ENCODE measurements at places on chromosomes 6 and 20.

DNA sequence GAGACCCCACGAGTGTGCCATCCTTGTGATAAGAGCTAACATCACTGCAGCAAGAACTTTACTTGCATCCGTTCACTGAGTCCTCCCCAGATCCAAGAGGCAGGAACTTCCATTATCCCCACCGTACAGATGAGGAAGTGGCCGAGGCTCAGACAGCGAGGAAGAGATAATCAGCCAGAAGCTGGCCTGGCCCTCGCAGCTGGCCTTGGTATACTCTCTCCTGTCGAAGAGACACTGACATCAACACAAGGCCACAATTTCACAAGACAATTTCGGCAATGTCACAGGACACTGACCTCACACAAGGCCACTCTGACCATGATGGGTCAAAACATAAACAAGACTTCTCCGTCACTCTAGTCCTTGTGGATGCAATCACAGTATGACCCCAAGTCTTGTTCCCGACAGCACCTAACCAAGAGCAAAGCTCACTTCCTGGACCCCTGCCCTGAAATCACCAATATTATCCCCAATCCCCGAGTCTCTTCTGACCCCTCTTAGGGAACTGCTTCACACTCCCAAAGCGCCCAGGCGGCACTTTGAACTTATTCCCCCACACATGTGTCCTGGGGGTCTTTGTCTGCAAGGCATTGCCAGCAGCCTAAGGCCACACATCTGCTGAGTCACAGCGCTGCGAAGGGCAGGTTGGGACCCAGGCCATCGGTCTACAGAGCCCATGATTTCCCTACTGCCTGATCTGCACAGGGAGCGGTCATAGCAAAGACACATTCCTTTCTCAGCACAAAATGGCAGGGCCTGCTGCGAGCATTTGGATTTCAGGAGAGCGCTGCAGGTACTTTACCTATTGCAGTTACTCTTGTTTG is 14.8 kb upstream of the VAPB start:
- no peak for DNase-seq

DNA sequence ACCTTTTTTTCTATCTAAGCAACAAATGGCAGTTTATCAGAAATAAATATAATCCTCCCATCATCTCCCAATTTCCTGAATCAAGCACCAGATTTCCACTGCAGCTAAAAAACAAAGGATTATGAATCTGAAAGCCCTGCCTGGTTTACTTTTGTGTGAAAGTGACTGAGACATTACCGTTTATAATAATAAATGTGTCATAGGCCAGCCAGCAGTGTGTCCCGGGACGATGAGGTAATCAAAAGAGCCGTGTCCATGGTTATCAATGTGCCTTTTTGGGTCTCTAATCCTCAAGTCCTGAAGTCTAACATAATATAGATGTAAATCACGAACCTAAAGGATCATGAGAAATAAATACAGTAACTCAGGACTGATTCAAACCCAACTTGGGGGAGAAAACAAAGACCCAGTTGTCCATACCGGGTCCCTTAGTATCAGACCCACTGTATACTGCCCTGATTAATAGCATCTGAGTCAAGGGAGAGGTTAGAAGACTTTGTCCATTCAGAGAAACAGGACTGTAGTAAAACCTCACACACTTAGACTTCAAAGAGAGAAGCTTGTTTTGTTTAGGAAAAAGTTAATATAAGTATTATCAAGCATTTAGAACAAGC is 149.1 kb downstream of the SASH1 start:
- no peak for DNase-seq

DNA sequence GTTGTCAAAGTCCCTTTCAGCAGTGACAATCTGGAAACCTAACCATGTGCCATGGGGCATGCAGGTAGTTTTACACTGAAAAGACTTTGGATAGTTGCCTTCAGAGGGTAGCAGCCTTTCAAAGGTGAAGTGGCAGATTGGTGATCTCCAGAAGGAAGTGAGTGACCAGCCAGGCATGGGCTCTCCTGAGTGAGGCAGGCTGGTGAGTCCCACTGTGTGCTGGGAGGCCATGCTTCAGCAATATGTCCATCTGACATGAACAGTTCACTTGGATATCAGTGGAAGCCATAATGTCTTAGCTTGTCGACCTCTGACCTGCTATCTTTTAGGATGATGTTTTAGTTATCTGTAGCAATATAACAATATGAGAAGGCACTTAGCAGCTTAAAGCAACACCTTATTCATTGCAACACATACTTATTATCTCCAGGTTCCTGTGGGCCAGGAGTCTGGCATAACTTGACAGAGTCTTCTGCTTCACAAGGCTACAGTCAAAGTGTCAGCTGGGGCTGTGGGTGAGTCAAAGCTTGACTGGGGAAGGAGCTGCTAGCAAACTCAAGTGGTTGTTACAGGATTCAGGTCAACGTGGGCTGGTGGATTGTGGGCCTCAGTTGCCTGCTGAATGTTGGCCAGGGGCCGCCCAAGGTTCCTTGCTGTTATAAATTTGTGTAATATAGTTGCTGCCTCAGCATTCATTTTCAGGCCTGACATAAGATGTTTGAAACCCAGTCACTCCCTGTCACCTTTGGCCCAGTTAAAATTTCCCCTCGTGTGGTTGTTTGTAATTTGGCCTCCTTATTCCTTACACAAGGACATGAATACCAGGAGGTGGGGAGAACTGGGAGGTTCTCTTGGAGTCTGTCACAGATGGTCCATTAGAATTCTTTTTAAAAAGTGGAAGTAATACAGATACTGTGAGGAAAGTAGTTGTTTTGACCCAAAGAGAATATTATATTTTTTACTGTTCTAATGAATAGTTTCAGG is 100.2 kb downstream of the UST start:
- no peak for DNase-seq

- no peak for DNase-seq
Measured at GRCh38 chr20:53831812-53832211, 238.2 kb upstream of the ZNF217 start.

DNA sequence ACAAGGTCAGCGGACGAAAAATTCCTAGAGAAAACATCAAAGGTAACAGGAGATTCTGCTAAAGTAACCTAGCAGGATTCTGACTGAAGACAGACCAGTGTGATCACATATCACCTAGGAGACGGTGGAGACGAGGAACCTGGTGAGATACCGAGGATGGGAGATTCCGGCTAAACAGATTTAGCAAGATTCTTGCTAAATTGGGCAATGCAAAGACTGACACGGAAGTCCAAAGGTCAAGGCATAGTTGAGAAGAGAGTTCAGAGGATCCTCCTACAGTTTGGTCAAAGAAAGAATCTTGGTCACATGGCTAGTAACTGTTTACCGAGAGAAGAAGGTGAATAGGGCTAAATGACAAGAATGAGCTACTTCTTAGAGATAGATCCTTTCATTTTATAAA is 61.1 kb downstream of the TMEM170B start:
- DNase-seq, result no peak

DNA sequence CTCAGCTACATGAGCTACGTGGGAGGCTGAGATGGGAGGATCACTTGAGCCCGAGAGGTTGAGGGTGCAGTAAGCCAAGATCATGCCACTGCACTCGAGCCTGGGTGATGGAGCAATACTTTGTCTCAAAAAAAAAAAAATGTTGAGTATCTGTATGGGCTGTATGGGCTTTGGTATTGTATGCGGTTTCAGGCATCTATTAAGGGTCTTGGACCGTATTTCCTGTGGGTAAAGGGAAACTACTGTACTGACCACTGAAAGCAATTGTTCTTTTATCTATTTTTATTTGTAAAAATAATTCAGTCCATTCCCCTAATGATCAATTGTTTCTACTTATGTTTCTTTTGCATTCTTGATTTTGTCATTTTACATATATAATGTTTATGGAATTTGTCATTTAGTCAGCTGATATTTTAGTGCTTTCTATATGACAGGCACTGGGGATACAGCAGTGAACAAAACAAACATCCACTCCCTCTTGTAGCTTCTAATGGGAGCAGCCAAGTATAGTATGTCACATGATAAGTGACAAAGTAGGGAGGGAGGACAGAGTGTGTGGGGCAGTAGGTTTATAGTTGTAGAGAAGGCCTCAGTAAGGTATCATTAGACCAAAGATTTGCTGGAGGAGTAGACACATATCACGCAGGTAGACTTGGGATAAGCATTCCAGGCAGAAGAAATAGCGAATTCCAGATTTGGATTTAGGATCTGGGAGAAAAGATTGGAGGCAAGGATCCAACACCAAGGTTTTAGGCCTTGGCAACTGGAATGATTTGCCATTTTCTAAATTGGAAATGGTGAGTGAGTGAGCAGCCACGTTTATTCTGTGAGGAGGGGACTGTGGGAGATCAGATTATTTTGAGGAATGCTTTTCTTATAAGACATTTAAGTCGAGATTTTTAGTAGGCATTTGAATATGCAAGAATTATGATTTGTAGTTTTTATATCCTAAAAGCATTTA is 6.0 kb downstream of the PCMT1 start:
- no peak for DNase-seq

GRCh38 chr6:149248693-149249369 is 68.7 kb upstream of the TAB2 start:
- DNase-seq, result no peak

GRCh38 chr6:55450005-55450404 is 122.7 kb downstream of the GFRAL start:
- no peak for DNase-seq

- no peak for DNase-seq
Measured at GRCh38 chr6:103538381-103538780, 1321.3 kb downstream of the HACE1 start.

GRCh38 chr6:137681445-137682009 is 185.5 kb upstream of the TNFAIP3 start:
- DNase-seq, result no peak

- no peak for DNase-seq
Measured at GRCh38 chr20:47540443-47541354, 39.0 kb downstream of the NCOA3 start.

DNA sequence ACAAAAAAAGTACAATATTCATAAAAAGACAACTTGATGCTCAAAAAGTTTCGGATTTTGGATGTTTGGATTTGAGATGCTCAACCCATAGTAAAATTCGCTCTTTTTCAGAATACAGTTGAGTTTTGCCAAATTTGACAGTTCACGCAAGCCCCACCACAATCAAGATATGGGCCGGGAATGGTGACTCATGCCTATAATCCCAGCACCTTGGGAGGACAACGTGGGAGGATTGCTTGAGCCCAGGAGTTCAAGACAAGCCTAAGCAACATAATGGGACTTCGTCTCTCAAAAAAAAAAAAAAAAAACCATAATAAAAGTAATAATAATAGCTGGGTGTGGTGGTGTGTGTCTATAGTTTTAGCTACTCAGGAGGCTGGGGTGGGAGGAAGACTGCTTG is 51.3 kb downstream of the PHF20 start:
- DNase-seq, result no peak

- DNase-seq, result no peak
Measured at GRCh38 chr6:43013097-43013842, 476 bp downstream of the MEA1 start.

DNA sequence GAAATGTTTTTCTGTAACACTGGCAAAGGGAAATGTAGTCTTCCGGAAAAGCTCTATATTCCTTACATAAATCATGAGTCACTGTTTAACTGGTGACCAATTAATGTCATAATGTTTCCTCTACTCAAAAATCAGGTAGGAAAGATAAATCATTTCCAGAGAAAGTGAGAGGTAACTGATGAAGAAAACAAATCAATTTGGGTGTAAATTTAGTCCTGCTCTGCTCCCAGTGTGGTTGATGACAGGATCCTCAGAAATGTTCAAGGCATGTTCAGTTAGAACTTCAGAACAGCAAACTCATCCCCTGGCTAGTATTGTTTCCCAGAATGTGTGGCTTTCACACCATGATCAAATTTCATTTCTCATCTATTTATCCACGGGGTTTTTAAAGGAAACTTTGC is 38.8 kb upstream of the SPACA1 start:
- no peak for DNase-seq

- no peak for DNase-seq
Measured at GRCh38 chr6:82741996-82742385, 323.6 kb downstream of the UBE3D start.

Measured in stimulated activated CD4-positive, alpha-beta T cell treated with anti-CD3 and anti-CD28 coated beads, Interleukin-12 subunit alpha, Interleukin-12 subunit beta, amount 100 ng/mL, for 24 hours (primary cell).